ENCODE measurements at places on chromosomes 7 and 10. TPM values are rescaled to one million over a fixed set of nuclear protein-coding genes. Genes with fewer than 3 reads are reported as not detected.

The ZNF503 gene
- 12.8 TPM for total RNA-seq

The SLC13A1 gene
- not detected for total RNA-seq

The ZNF488 gene
- total RNA-seq, result 2.1 TPM

The TEX36 gene
- not detected for total RNA-seq

The RSPH10B2 gene
- total RNA-seq, result 0.29 TPM

The MRC1 gene
- total RNA-seq, result not detected

The KAZALD1 gene
- 1.7 TPM for total RNA-seq

GRCh38 chr7:2608921-2609411 is 22.8 kb upstream of the TTYH3 start:
- H3K36me3 ChIP-seq, result peaks cover 32% of the 10 kb centered on the region
- DNase-seq, result no peak
- no peak overlapping the region for H3K27ac ChIP-seq
- H3K4me1 ChIP-seq, result no peaks in the 10 kb centered on the region
- H3K4me3 ChIP-seq, result no peak overlapping the region

DNA sequence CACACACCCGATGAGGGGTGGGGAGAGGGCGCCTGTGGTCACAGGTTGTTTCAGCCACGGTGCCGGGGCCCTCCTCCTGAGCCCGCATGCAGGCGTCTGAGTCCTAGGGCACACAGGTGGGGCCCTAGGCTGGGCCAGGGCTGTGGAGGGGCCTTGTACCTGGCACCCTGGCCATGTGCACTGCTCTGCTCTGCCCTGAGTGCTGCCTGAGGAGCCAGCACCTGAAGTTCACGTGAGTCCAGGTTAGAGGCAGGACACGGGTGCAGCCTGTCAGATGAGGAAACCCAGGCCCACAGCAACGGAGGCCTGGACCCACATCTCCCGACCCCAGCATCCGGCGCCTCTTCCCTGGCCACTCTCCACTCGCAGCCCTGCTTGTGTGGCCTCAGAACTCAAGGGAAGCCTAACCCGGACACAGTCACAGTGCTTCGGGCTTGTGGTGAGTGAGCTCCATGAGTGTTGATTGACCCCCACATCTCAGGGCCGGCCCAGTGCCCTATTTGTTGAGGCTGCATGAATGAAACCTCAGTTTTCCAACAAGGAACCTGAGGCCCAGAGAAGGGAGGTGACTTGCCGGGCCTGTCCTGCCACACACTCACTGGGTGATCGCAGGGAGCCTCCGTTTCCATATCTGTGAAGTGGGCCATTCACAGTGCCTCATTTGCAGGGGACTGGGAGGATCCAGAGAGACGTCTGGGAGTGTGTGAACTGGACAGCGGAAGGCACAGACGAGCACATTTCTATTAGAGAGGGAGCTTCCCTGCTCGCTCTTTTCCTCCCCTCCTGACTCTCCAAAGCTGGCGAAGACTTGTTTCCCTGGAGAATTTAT is 39.6 kb downstream of the PPIF start:
- no peak overlapping the region for H3K4me3 ChIP-seq
- H3K4me1 ChIP-seq, result no peaks in the 10 kb centered on the region
- peaks cover 21% of the 10 kb centered on the region for H3K27me3 ChIP-seq
- H3K27ac ChIP-seq, result no peak overlapping the region
- no peak for DNase-seq
- peaks cover 5% of the 10 kb centered on the region for H3K36me3 ChIP-seq

DNA sequence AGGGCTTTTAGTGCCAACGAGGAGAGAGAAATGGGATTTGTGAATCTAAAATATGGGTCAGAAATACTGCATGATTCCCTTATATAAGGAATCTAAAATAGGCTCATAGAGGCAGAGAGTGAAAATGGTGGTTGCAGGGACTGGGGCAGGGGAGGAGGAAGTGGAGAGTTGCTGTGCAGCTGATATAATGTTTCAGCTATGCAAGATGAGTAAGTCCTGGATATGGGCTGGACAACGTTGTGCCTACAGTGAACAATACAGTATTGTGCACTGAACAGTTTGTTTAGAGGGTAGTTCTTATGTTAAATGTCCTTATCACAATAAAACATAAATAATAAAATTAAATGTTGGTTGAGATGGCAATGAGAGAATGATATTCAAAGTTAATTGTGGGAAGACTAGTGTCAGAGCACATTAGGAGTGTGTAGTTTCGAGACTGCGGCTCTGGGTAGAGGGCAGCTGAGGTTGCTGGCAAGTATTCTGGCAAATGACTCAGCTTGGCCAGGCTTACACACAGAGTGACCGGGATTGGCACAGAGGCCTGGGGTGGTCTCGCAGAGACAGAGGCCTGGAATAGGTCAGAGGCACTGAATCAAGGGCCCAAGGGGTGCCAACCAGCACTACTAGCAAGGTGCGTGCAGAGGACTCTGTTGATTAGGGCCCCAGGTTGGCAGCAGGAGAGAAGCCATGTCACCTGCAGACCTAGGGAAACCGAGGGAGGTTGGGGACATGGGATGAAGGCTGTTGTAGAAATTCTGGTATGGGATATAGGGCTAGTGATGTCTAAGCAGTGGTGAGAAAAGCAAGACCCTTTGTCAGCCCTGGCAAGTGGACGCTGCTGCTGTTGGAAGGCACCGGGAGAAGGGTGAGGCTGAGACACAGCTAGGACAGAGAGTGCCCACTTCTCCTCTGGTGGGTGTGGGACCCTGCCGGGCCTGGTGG is 2.8 kb upstream of the DEPP1 start:
- H3K36me3 ChIP-seq, result peaks cover 40% of the 10 kb centered on the region
- peak; percentile 75 for DNase-seq
- H3K4me3 ChIP-seq, result peak overlapping the region; percentile 65
- peaks cover 69% of the 10 kb centered on the region for H3K4me1 ChIP-seq
- peak overlapping the region; percentile 100 for H3K27ac ChIP-seq

DNA sequence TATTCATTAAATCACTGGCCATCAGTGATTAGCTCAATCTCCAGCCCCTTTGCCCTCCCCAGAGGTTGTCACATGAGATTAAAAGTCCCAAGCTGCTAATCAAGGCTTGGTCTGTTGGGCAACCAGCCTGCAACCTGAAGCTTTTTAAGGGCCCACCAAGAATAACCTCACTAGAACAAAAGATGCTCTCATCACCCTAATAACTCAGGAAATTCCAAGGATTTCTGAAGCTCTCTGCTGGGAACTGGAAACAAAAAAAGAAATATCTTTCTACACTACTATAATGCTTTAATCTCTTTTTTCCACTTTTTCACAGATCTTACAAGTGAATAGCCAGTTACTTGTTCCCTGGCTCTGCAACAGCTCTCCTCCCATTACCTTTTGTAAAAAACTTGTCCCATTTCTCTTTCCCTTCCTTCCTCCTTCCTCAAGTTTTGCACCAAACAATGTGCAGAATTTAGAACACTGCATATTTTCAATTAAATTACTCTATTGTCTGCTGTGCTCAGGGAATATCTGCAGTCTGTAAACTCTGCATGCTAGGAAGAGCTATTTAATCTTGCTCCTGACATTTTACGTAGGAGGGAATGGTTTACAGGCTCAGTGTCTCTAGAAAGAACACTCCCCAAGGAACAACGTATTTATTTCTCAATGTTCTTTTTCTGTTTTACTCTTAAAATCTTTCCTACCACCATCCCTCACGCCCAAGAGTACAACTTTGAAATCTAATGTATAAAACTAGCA is 169.1 kb downstream of the IMMP2L start:
- no peak overlapping the region for H3K4me3 ChIP-seq
- H3K27me3 ChIP-seq, result no peaks in the 10 kb centered on the region
- DNase-seq, result no peak
- H3K36me3 ChIP-seq, result no peaks in the 10 kb centered on the region

- peak overlapping the region; percentile 7 for H3K4me3 ChIP-seq
- peaks cover 18% of the 10 kb centered on the region for H3K36me3 ChIP-seq
- no peak for DNase-seq
- H3K4me1 ChIP-seq, result peaks cover 46% of the 10 kb centered on the region
- H3K27me3 ChIP-seq, result no peaks in the 10 kb centered on the region
These were observed 171.3 kb upstream of the ITGB1 start for GRCh38 chr10:33129141-33129995.

GRCh38 chr10:78844960-78845607 is 223.7 kb upstream of the ZMIZ1 start:
- H3K36me3 ChIP-seq, result no peaks in the 10 kb centered on the region
- no peak overlapping the region for H3K4me3 ChIP-seq
- H3K4me1 ChIP-seq, result no peaks in the 10 kb centered on the region
- H3K27ac ChIP-seq, result no peak overlapping the region
- H3K27me3 ChIP-seq, result peaks cover 81% of the 10 kb centered on the region
- DNase-seq, result no peak

DNA sequence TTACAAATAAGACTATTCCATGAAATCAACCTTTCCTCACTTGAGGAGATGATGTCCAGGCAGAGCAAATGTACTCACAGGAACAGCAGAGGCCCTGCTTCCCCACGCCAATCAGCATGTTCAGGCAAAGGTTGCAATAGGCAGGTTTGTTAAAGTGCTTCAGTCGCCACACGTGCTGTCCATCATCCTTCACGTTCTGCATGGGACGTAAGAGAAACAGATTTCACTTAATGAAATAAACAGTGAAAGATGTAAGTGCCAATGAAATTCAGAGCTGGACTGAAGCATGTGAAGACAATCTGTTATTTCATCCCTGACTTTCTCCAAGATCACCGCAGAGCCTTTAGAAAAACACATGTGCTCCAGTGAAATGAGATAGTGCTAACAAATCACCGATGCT is 217.4 kb downstream of the DGKB start:
- no peak for DNase-seq
- H3K27ac ChIP-seq, result no peak overlapping the region
- peaks cover 5% of the 10 kb centered on the region for H3K36me3 ChIP-seq
